ENCODE measurements at places on chromosomes 16 and 17.

GRCh38 chr16:50252082-50252611 lies 14.2 kb upstream of the ADCY7 start:
- DNase-seq: no peak

DNA sequence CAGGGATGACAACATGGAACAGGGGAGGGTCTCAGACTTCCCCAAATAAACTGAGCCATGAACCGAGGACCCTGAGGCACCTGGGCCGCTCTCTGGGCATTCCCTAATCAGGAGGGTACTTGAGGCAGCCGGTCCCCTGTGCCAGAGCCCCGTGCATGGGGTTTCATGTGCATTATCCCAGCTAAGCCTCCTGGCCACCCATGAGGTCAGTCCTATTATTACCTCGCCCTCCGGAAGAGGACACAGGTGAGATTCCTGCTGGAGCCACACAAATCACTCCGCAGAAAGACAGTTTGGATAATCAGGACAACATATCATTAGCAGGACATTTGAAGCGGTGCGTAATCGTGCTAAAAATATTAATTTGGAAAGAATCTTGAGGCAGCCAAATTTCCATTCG lies 274.0 kb downstream of the PARN start:
- DNase-seq: no peak

DNA sequence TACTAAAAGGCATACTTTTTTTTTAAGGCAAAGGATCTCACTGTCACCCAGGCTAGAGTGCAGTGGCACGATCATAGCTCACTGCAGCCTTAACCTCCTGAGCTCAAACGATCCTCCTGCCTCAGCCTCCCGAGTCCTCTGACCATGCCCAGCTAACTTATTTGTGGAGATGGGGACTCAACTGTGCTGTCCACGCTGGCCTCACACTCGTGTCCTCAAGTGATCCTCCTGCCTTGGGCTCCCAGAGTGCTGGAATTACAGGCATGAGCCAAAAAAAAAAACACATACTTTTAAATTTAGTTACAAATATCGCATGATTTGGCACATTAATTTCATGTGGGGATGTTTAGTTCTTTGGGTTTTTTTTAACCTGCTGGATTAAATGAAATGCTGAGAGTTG lies 207.7 kb upstream of the CHMP6 start:
- DNase-seq: no peak

- DNase-seq: no peak
Observed at GRCh38 chr16:86240716-86241363, 269.5 kb upstream of the FOXF1 start.

- peak; percentile 76 for DNase-seq
Observed at GRCh38 chr16:70529051-70529777, 5.6 kb downstream of the SF3B3 start.

DNA sequence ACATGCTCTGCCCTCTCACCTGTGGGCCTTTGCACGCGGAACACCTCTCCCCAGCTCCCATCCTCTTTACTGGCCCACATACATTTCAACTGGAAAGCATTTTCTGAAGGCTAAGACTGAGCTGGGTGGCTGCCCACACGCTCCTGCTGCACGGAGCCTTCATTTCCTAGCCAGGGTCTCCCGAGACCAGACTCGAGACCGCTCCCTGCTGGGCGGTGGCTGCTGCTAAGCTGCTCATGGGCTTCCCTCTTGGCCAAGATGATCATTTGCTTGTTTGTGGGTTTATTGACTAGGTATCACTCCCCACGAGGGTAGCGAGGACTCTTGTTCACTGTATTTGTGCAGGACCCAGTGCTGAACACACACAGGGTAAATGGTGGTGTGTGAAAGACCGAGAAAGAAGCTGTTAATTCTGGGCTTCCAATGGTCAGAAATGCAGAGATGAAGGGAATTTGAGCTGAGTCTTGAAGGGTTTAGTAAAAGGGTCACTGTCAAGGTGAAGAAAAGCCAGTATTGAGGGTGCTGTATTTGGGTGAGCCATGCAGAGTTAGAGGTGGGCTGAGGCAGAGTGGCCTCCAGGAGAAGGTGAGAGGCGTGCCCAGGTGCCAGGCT lies 907 bp downstream of the TRAPPC2L start:
- peak; percentile 92 for DNase-seq

DNA sequence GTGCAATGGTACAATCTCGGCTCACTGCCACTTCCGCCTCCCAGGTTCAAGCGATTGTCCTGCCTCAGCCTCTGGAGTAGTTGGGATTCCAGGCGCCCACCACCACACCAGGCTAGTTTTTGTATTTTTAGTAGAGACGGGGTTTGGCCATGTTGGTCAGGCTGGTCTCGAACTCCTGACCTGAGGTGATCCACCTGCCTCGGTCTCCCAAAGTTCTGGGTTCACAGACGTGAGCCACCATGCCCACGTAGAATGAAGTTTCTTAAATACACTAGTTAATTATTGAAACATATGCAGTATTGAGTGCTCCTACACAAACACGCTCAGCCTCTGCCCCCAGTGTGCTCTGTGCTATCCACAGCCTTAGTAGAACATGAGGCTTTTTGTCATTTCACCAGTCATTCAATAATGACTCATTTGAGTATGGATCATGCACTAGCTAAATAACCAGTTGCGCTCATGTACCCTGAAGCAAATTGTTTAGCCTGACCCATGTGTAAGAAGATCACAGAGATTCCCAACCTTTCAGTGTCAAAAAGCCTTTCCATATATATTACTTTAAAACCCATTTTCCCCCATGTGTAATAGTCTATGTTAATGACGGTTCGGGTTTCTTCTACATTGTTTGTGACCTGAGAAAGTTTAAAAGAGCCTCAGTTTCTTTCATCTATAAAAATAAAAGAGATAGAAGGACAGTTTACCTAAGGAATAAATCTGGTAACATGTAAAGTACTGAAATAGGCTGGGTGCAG lies 49.7 kb downstream of the TUBD1 start:
- peak; percentile 97 for DNase-seq

DNA sequence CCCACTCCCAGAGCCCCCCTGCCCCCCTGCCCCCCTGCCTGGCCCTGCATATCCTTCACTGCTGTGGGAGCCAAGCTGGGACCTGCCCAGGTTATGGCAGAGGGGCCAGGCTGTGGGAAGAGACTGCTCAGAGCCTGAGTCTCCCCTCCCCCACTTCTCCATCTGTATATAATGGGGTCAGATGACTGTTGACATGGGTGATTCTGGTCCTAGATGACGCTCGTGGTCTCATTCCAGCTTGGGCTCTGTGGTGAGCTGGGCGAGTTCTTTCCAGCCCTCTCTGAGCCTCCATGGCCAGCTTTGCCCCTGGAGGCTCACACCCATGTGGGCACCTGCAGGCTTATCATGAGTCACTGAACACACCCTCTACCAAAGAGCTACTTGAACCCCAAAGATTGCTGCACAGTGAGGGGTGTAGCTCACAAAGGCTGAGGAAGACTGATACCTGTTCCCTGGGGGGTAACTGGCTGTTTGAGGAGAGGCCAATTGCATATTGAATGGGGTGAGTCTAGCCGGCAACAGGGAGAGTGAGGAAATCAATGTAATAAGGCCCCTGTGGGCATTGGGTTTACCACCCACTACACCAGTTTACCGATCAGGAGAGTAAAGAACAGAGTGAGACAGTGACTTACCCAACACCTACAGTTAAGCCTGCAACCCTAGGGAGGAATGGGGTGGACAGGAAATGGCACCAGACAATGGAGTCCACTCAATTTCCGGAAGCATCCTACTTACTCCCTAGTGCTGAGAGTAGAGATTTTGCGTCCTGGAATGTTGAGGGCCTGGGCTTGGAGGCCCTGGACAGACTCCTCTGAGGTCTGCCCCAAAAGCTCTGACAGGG lies 4.2 kb upstream of the SREBF1 start:
- peak; percentile 45 for DNase-seq

DNA sequence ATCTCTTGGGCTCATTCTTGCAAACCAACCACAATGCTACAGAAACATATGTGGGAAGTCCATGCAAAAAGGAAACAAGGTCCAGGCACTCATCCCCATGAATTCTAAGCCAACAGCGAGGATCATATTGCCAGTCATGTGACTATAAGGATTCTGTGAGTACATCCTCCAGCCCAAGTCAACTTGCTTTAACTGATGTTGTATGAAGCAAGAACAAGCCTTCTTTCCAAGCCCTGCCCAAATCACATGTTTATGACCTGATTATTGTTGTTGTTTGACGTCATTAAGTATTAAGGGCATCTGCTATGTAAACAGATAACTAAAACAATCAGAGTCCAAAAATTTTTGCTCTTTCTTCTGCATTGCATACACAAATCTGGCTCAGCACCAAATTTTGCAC lies 78.2 kb upstream of the MON1B start:
- no peak for DNase-seq

GRCh38 chr17:45771271-45771959 lies 12.7 kb upstream of the CRHR1 start:
- DNase-seq: no peak

DNA sequence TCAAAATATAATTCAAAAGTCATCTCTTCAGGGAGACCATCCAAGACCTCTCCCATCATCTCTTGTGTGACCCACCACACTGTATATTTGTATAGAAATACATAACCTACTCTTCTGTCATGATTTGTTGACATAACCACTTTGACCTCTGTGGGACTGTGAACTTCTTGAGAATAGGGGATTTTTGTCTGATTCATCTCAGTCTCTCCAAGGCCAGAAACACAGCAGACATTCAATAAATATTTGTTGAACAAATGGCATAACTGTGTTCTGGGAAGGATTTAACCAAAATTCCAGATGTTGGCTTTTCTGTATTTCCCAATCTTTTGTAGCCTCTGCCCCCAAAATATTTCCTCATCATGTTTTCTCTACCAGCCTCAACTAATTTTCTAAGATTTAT lies 169.7 kb downstream of the CDH11 start:
- peak; percentile 96 for DNase-seq

GRCh38 chr17:55587608-55588139 lies 76.4 kb upstream of the SMIM36 start:
- peak; percentile 50 for DNase-seq

GRCh38 chr16:11111150-11111549 lies 144.9 kb downstream of the SOCS1 start:
- DNase-seq: no peak

DNA sequence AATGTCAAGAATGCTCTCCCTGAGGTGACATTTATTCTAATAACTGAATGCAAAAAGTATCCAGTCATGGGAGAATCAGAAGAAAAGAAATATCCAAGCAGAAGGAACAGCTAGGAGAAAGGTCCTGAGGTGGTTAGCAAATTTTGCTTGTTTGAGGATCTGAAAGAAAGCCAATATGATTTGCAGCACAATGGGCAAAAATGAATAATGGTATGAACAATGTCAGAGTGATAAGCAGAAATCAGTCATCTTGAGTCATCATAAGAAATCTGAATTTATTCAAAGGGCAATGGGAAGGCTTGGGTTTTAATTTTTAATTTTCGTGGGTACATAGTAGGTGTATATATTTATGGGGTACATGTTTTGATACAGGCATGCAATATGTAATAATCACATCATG lies 68.5 kb downstream of the BRIP1 start:
- DNase-seq: no peak

DNA sequence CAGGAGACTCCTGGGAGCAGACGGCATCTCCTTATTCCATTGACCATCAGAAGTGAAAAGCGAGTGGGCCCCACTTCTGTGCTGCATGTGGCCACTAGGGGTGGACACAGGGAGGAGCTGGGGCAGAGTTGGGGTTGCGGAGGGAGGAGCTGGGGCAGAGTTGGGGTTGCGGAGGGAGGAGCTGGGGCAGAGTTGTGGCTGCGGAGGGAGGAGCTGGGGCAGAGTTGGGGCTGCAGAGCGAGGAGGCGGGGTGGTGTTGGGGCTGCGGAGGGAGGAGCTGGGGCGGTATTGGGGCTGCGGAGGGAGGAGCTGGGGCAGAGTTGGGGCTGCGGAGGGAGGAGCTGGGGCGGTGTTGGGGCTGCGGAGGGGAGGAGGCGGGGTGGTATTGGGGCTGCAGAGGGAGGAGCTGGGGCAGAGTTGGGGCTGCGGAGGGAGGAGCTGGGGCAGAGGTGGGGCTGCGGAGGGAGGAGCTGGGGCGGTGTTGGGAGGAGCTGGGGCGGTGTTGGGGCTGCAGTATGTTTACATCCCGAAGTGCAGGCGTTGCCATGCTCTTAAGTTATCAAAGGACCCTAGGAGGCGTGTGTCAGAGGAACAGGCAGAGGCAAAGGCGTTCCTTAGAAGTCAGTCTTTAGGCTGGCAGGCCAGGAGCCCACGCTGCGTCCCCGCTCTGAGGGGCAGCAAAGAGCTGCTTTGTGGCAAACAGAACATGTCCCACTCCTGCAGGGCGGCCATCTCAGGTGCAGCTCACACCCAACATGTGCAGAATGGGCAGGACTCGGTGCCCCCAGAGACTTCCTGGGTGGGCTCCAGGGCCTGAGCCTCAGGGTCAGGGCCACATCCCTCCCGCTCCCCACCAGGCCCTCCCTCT lies 76.0 kb downstream of the ZNF778 start:
- DNase-seq: no peak

DNA sequence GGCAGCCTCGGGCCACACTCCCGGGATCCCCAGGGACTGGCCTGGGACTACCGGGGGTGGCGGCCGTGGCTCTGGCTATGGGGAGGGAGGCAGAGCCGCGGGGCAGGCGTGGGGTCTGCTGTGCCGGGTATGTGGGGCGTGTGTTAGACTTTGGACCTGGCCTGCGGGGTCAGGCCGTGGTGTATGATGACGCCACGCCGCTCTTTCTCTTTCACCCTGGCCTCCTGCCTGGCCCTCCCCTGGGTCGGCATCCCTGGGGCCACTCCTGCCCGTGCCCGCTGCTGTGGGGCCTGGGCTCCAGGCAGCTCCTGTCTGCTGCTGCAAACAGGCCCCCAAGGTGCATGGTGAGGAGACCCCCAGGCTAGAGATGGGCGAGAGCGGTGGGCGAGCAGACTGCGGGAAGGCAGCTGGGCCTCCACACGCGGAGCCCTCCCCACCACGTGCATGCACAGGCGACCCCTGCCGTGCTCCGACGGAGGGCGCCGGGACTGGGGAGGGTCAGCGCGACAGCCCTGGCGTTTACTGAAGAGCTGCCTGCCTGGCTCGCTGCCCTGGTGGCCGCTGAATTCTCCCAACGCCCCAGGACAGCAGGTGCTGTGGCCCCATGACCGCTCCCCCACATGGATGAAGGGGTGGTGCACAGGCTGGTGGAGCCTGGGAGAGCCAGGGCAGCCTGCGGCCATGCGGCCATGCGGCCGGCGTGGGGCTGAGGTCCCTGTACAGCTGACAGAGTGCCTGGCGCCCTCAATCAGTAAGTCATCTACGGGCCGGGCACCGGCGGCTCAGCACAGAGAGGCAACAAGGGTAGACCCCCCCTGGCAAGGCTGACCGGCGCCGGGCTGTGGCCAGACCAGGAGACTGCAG lies 16.0 kb downstream of the CAPN15 start:
- no peak for DNase-seq

- no peak for DNase-seq
Observed at GRCh38 chr17:6930749-6931148, 65.1 kb upstream of the ALOX12 start.

DNA sequence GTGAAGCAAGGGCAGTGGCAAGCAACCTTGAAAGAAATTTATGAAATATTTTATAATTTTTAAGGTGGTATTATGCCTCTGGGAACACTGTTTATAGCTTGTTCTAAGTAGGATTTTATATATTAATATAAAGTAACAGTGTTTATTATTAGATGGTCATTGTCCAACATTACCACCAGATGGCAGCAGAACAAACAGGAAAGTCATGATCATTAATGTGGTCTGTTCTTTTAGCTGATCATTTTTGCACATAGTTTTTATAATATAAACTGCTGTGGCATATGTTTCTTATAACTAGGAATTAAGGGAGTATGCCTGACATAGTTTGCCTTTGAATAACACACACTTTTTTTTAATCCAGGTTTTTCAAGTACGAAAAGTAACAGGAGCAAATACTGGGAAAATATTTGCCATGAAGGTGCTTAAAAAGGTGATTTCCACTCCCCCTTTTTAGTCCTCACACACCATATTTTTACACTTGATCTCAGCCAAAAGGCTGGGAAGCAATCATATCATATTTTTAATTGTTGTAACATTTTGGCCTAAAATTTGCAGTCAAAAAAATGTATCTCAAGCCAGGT lies 21.4 kb downstream of the RPS6KB1 start:
- peak; percentile 68 for DNase-seq
